Fibroblast of villous mesenchyme (primary cell): ENCODE measurements at places on chromosomes 1 and 21.
A peak's percentile ranks its signal among the peaks of the same experiment; 100 is the strongest.

- DNase-seq: no peak
Observed at GRCh38 chr1:66511118-66511517, 22.8 kb upstream of the SGIP1 start.

DNA sequence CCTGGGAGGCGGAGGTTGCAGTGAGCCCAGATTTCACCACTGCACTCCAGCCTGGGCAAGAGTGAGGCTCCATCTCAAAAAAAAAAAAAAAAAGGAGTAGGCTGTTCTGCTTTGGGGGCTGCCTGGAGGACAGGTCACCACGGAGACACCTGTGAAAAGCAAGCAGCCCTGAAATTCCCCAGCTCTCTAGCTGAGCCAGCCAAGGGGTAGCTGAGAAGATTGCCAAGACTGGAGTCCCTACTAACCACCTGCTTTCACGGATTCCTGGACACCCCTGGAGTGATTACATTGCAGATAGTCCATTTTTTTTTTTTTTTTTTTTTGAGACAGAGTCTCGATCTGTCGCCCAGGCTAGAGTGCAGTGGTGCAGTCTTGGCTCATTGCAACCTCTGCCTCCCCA, 12.5 kb downstream of the GPX7 start:
- no peak for DNase-seq

DNA sequence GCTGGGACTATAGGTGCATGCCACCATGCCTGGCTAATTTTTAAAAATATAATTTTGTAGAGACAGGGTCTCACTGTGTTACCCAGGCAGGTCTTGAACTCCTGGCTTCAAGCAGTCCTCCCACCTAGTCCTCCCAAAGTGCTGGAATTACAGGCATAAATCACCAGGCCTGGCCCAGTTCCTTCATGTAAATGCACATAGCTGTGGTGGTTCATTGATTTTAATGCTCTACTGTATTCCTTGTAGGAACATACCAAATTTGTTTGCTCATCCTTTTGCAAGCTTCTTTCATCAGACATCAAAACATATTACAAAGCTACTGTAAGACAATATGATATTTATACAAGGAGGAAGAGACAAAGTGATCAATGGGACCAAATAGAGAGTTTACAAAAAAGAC, 237.5 kb upstream of the ESRRG start:
- no peak for DNase-seq

- DNase-seq: no peak
Observed at GRCh38 chr1:229237320-229237719, 33.6 kb upstream of the RAB4A start.

GRCh38 chr1:5745800-5746610, 246.2 kb downstream of the NPHP4 start:
- DNase-seq: peak; percentile 27

GRCh38 chr21:26148071-26148839, 22.3 kb downstream of the APP start:
- no peak for DNase-seq

DNA sequence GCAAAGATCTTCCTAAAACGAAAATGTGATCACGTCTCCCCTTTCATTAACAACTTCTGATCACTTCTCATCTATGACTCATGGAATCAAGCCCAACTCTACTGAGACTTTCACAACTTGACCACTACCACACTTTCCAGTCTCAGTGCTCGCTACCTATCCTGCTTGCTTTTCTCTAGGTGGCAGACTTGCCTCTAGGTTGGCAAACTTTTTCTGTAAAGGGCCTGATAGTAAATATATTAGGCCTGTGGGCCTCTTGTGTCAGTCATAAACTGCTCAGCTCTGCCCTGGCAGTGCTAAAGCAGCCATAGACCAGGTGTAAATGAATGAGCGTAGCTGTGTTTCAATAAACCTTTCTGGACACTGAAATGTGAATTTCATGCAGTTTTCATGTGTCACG, 21.5 kb upstream of the HMGB4 start:
- no peak for DNase-seq

DNA sequence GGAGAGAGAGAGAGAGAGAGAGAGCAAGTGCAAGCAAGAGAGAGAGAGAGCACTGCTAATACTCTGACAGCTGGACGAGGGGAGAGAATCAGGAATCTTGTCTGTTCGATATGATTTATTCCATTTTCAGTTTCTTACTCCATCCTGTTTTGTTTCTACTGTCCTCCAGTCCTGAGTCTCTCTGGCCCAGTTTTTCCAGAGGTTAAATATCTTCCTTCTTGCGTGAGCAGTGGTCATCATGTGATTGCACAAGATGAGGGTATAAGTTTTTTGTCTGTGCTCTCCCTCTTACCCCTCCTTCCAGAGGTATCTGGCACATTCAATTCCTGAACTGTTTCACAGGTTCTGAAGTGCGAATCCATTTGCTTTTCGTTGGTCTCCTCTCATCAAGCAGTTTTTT, 16.8 kb downstream of the UBE2U start:
- DNase-seq: peak; percentile 64
